ENCODE measurements at places on chromosomes 1 and 21. TPM values are rescaled to one million over a fixed set of nuclear protein-coding genes. Genes with fewer than 3 reads are reported as not detected.

- 0 out of 2 replicates have a peak, but pooled peaks cover 3% of the 10 kb centered on the region for H3K4me1 ChIP-seq
- no peak overlapping the region for H3K27ac ChIP-seq
- no peaks in the 10 kb centered on the region for H3K36me3 ChIP-seq
- DNase-seq: peak; percentile 14
These were observed 141.1 kb downstream of the TRIM33 start for GRCh38 chr1:114369930-114370329.

DNA sequence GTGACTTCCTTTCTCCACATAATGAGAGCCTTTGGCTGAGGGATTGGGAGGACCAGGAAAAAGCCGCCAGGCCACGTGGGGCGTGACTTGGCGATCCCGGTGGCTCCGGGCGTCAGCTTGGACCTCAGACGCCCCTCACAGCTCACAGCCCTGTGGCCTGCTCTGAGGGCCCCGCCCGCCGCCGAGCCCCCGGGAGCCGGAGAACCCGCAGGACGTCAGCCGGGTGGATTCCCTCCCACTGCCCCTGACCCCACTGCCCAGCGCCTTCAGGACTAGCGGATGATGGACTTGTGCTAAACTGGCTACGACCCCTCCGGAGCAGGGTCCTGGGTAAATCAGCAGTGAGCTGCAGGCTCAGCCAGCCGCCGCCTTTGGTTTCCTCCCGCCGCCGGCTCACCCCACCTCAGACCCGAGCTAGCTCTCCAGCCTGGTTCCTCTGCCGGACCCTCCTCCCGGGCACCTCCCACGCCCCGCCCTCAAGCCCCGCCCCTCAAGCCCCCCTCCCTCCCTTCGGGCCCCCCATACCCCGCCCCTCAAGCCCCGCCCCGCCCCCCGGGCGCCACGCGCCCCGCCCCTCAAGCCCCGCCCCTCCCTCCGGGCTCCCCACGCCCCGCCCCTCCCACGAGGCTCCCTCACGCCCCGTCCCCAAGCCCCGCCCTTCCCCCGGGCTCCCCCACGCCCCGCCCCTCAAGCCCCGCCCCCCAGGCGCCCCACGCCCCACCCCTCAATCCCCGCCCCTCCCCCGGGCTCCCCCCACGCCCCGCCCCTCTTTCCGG, 10.0 kb upstream of the FAAP20 start:
- H3K4me1 ChIP-seq: peaks cover 29% of the 10 kb centered on the region
- peak overlapping the region; percentile 68 for H3K4me3 ChIP-seq
- peak overlapping the region; percentile 75 for H3K27ac ChIP-seq
- DNase-seq: peak; percentile 78
- H3K27me3 ChIP-seq: no peaks in the 10 kb centered on the region

DNA sequence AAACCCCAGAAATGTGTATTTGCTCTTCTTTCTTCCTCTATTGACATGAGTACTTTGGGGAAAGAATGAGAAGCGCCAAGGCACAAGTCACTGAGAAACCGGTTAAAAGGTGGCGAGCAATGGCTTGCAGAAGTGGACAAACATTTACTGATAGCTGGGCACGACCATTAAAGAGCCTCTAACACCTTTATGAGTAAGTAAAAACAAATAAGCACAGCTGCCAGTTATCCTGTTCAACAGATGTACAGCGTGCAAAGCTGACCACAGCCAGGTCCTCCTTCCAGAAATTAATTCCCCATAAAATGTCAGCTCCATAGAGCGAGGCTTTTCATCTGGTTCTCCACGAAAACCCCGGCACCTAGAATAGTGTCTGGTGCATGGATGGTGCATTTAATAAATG, 72.7 kb downstream of the CAPZB start:
- peaks cover 18% of the 10 kb centered on the region for H3K4me1 ChIP-seq
- no peak overlapping the region for H3K27ac ChIP-seq

- no peak overlapping the region for H3K4me3 ChIP-seq
- no peaks in the 10 kb centered on the region for H3K4me1 ChIP-seq
- DNase-seq: peak; percentile 85
- no peaks in the 10 kb centered on the region for H3K27me3 ChIP-seq
- H3K27ac ChIP-seq: no peak overlapping the region
These were observed 26.2 kb upstream of the SCMH1 start for GRCh38 chr1:41268154-41268770.

DNA sequence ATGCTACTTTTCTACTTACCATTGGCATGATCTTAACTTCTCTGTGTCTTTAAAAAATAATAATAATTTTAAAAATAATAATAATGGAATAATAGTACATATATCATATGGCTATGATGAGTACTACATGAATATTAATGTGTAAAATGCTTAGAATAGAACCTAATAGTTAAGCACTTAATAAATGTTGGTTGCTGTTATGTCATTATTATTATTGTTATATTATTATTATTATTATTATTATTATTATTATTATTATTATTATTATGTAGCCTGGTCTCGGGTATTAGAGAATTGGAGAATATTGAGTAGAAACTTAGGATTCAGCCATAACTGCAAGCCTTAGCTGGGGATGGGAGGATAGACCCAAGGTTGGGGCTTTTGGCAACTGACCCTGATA, 108.2 kb downstream of the MAST2 start:
- no peaks in the 10 kb centered on the region for H3K36me3 ChIP-seq
- no peak overlapping the region for H3K4me3 ChIP-seq
- H3K27ac ChIP-seq: no peak overlapping the region
- no peaks in the 10 kb centered on the region for H3K27me3 ChIP-seq
- DNase-seq: no peak
- peaks cover 26% of the 10 kb centered on the region for H3K4me1 ChIP-seq

- DNase-seq: no peak
- H3K27me3 ChIP-seq: peaks cover 15% of the 10 kb centered on the region
- no peak overlapping the region for H3K27ac ChIP-seq
- peaks cover 3% of the 10 kb centered on the region for H3K4me1 ChIP-seq
These were observed 38.2 kb downstream of the MATN1 start for GRCh38 chr1:30684881-30685795.

DNA sequence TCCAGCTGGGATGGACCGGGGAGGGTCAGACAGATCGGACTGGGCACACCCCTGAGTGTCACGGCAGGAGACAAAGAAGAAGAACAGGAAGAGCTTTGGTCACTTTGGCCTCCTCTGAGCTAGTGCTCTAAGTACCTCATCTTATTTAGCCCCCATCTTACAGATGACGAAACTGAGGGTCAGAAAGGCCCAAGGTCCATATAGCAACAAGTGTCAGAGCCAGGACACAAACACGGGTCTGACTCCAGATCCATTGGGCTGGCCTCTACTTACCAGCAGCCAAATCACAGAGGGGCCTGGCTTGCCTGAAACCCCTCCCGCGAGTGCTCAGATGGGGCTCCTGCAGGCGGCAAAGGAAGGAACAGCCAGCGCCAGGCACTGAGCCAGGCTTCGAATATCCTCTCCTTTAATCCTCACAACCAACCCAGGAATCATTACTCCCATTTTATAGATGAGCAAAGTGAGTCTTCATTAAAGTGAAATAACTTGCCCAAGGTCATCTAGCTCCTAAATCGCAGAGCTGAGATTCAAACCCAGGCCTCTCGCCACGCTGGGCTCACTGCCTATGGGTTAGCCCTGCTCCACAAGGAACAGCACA, 25.7 kb upstream of the SELENON start:
- H3K36me3 ChIP-seq: no peaks in the 10 kb centered on the region
- no peaks in the 10 kb centered on the region for H3K27me3 ChIP-seq
- DNase-seq: no peak
- H3K4me1 ChIP-seq: no peaks in the 10 kb centered on the region
- no peak overlapping the region for H3K27ac ChIP-seq

GRCh38 chr21:43318841-43319781, 107.8 kb downstream of the SIK1 start:
- peaks cover 6% of the 10 kb centered on the region for H3K4me1 ChIP-seq
- H3K36me3 ChIP-seq: no peaks in the 10 kb centered on the region
- H3K27ac ChIP-seq: 0 out of 2 replicates have a peak overlapping the region, but pooled peaks have one; percentile 7
- no peaks in the 10 kb centered on the region for H3K27me3 ChIP-seq

DNA sequence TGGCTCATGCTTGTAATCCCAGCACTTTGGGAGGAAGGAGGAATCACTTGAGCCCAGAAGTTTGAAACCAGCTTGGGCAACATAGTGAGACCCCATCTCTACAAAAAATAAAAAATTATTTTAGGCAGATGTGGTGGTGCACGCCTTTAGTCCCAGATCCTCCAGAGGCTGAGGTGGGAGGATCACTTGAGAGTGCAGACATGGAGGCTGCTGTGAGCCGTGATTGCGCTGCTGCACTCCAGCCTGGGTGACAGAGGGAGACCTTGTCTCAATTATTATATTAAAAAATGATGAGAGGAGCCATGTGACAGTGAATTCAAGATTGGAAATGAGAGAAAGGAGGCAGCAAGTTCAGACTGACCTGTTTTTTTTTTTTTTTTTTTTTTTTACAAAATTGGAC, 282.3 kb downstream of the ZP4 start:
- DNase-seq: no peak
- H3K27me3 ChIP-seq: no peaks in the 10 kb centered on the region
- H3K4me3 ChIP-seq: no peak overlapping the region
- H3K4me1 ChIP-seq: no peaks in the 10 kb centered on the region
- H3K36me3 ChIP-seq: no peaks in the 10 kb centered on the region

DNA sequence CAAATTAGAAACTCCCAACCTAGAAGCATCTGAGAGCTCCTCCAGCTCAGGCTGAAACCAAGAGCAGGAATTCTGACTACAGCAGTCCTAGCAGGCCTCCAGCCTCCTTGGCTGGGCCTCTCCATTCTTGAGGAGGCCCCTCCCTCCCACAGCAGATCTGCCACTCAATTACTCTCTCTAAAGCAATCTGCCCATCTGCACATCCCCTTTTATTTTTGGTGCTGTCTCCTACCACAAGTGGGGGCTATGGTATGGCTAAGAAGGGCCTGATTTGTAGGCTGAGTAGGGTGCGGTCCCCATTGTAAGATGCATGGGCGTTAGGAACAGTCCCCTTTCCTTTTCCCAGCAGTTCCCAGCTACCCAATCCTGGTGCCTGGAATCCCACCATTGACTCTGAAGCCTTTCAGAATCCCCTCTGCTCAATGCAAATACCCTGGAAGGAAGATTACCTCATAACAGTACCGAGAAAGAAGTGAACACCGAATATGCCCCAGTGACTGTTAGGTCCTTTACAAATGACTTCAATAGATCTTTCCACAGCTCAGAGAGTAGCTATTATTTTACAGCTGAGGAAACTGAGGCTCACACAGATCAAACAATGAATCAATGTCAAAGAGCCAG, 11.6 kb upstream of the TTC39A start:
- no peak overlapping the region for H3K27ac ChIP-seq
- H3K4me3 ChIP-seq: no peak overlapping the region
- no peaks in the 10 kb centered on the region for H3K36me3 ChIP-seq
- H3K4me1 ChIP-seq: no peaks in the 10 kb centered on the region
- H3K27me3 ChIP-seq: peaks cover 17% of the 10 kb centered on the region
- DNase-seq: no peak

- H3K27ac ChIP-seq: no peak overlapping the region
- peaks cover 12% of the 10 kb centered on the region for H3K27me3 ChIP-seq
- H3K4me3 ChIP-seq: no peak overlapping the region
- no peaks in the 10 kb centered on the region for H3K4me1 ChIP-seq
These were observed 6.9 kb upstream of the CCSAP start for GRCh38 chr1:229349463-229350385.

DNA sequence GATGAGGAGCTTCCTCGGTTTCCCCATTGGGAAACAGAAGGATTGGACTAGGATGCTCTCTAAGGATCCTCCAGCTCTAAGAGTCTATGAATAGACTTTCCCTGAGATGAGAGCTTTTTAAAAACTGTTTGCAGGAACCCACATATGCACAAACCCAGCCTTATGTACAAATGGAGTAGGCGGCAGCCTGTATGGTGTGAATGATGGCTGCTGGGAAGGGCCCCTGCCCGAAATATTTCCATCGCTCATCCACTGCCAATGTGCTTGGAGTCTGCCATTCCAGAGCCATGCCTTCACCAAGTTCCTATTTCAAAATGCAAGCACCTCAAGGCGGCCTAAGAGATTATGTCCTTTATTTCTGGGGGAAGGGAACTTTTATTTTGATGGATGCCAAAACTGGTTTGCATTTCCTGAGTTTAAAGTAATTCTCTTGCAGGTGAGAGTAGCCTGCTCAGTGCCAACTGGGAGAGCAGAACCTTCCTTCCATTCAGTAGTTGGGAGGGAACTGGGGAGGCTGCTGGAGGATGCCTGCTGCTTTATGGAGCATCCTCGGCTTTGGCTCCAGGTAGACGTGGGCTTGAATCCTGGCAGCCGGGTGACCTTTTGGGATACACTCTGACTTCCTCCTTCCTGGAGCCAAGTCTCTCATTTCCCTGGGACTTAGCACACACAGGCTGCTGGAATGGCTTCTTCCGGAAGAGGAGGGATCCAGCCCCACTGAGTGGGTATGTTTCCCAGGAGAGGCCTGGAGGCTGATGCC, 165.9 kb downstream of the ACTL8 start:
- H3K27me3 ChIP-seq: peaks cover 3% of the 10 kb centered on the region
- no peak overlapping the region for H3K27ac ChIP-seq
- DNase-seq: no peak
- H3K4me1 ChIP-seq: no peaks in the 10 kb centered on the region

GRCh38 chr1:86965012-86965826, 50.8 kb downstream of the HS2ST1 start:
- H3K4me1 ChIP-seq: no peaks in the 10 kb centered on the region
- H3K27me3 ChIP-seq: no peaks in the 10 kb centered on the region
- H3K27ac ChIP-seq: no peak overlapping the region
- peak; percentile 68 for DNase-seq
- no peaks in the 10 kb centered on the region for H3K36me3 ChIP-seq
- H3K4me3 ChIP-seq: no peak overlapping the region

- peaks cover 17% of the 10 kb centered on the region for H3K4me1 ChIP-seq
- H3K27ac ChIP-seq: peak overlapping the region; percentile 55
- H3K36me3 ChIP-seq: no peaks in the 10 kb centered on the region
- H3K4me3 ChIP-seq: no peak overlapping the region
- DNase-seq: no peak
These were observed 31.4 kb downstream of the RABGAP1L start for GRCh38 chr1:174190691-174191199.

- H3K27me3 ChIP-seq: no peaks in the 10 kb centered on the region
These were observed 35.7 kb upstream of the THEM4 start for GRCh38 chr1:151944857-151945575.

Gene ACTL8
- not detected for total RNA-seq

Gene NHLH1
- total RNA-seq: not detected

Gene CLEC20A
- not detected for total RNA-seq

Gene ARTN
- 0.11 TPM for total RNA-seq

Gene PADI2
- total RNA-seq: 0.13 TPM

Gene FGR
- not detected for total RNA-seq
